NCI-H524 treated with DMSO at 0.1 percent for 48 hours (cell line): ENCODE measurements at places on chromosomes 3 and 15.

- no peak for DNase-seq
These were observed 56.0 kb downstream of the SLC25A26 start for GRCh38 chr3:66276705-66277274.

- DNase-seq = no peak
These were observed 150.5 kb upstream of the POU1F1 start for GRCh38 chr3:87426918-87427317.

DNA sequence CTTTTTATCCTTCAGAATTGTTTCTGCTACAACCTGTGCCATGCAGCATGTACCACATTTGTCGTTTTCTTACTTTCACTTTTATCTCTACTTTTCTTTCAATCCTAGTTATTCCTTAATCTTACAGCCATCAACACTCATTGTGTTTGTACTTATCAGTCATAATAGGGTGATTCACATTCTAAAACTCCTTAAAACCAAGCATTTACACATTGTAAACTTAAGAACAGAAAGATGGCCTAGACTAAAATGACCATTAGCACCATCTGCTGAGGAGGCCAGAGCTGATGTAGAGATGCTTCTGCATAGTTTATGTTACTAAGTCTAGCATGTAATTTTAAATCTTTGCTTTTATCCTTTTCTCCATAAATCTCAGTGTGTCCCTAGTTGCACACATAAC, 25.5 kb downstream of the EIF2AK4 start:
- no peak for DNase-seq

GRCh38 chr3:197286678-197287077, 11.7 kb downstream of the DLG1 start:
- peak; percentile 76 for DNase-seq

DNA sequence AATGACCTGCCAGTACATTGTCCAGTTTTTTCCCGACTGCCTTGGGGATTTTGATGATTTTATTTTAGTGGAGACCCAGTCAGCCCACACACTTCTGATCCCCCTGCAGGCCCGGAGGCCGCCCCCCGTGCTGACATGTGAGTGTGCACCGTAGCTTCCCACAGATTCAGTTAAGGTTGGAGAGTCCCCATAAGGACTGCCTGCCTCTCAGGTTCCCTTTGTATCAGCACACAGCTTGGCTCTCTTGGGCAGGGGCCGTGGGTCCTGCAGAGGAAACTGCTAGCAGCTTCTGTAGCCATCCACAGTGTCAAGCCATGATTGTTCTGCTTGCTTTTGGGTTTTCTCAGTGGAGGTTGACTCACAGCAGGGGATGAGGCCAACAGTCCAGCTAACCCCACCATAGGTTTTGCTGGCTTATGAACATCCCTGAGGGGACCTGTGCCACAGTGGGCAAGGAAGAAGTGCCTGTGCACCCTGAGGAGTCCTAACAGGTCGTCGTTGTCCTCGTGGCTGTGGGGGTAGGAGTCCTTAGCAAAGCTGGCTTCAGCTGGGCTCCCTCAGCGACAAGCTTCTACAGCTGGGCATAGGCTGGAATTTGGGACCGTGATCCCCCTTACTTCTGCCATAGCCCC, 46.4 kb downstream of the DLEC1 start:
- DNase-seq = no peak

GRCh38 chr3:53295410-53295809, 39.6 kb upstream of the TKT start:
- no peak for DNase-seq

GRCh38 chr3:178405531-178405930, 130.7 kb upstream of the KCNMB2 start:
- DNase-seq = no peak

- no peak for DNase-seq
These were observed 50.8 kb upstream of the BLM start for GRCh38 chr15:90666135-90666909.

GRCh38 chr3:36433511-36433910, 53.2 kb downstream of the STAC start:
- no peak for DNase-seq

DNA sequence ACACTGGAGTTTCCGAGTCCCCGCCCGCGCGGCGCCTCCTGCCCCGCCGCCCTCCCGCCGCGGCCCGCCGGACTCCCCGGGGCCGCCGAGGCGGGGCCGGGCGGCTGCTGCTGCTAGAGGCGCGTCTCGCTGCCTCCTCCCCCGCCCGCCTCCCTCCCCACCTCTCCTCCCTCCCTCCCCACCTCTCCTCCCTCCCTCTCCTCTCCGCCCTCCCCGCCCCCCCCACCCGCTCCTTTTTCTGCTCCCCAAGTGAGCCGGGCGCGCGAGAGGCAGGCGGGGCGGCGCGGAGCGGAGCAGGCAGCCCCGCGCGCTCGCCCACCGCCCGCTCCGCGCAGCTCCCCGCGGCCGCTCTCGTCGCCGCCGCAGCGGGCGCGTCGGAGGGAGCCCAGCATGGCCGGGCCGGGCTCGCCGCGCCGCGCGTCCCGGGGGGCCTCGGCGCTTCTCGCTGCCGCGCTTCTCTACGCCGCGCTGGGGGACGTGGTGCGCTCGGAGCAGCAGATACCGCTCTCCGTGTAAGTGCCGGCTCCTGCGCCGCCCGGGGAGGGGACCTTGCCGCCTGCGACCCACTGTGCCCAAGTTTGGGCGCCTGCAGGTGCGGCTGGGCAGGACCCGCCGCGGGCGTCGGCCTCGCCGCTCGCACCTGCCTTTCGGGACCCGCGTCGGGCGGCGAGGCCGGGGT, at the start of gene CACNA2D3:
Gene CACNA2D3, plus strand, starts transcription at position 229 of the 679 bp plus-strand sequence.
- DNase-seq = no peak

DNA sequence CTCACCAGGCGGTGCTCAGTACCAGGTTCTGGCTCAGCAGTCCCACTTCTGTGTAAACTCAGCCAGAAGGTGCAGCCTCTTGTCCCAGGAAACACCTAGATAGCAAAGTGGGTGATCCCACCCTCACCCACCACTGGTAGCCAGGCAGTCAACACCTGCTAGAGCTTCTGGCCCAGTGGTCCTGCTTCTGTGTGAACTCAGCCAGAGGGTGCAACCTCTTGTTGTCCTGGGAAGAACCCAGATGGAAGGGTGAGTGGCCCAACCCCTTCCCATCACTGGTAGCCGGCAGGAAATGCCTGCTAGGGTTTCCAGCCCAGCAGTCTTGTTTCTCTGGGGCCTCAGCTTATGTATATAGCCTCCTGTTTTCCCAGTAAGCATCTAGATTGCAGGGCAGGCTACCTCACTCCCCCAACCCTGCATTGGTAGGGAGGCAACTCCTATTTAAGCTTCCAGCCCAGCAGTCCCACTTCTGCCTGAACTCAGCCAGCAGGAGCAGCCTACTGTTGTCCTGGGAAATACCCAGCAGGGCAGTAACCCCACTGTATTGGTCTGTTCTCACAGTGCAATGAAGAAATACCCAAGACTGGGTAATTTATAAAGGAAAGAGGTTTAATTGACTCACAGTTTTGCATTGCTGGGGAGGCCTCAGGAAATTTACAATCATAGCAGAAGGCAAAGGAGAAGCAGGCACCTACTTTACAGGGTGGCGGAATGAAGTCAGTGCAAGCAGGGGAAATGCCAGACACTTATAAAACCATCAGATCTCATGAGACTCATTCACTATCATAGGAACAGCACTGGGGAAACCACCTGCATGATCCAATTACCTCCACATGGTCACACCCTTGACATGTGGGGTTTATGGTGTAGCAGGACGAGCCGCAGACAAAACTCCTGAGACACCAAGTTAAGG, 110.6 kb downstream of the DTWD1 start:
- DNase-seq = no peak

DNA sequence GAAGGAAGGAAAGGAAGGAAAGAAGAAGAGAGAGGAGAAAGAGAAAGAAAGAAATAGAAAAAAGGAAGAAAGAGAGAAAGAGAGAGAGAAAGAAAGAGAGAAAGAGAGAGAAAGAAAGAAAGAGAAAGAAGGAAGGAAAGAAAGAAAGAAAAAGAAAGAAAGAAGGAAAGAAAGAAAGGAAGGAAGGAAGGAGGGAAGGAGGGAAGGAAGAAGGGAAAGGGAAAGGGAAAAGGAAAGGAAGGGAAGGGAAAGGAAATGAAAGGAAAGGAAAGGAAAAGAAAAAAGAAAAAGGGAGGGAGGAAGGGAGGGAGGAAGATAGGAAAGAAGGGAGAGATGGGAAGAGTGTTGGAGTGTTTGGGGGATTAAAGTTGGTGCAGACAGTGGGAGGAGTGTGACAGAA, 450.1 kb downstream of the GBE1 start:
- no peak for DNase-seq

DNA sequence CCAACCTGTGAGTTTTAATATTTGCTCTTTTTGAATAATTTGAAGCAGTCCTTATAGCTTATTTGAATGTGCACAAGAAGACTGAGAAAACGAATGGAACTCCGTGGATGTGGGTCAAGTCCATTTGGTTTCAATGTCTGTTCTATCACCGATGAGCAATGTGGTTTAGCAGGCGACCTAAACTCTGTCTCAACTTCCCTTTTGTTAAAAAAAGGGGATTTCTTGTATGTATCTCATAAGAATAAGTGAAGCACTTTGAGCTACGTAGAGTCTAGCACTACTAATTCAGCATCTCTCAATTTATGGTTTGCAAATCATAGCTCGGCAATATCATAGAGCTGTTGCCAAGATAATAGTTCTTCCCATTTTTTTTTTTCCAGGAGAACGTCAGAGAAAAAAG, 4.6 kb upstream of the SKIL start:
- no peak for DNase-seq

DNA sequence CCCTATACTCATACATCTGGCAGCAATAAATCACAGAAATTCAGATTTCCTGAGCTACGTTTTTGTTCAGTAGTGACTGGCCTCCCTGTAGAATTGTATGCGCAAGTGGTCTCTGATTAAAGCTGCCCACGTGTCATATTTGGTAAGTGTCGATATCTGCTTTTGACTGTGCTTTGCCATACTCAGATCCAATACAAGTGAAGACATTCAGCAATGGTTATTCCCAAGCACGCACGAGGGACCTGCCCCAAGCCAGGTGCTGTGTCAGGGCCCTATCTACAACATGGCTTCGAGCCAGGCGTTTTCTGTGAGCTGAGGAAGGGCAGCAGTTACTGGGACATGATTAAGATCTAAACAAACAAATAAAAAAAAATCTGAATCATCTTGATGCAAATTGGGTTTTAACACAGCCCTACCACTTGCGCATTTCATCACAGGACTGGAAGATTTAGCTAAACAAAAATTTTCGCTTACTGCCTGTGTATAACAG, 47.2 kb upstream of the ICE2 start:
- no peak for DNase-seq

GRCh38 chr3:47743855-47744254, 37.8 kb downstream of the SMARCC1 start:
- DNase-seq = no peak

- DNase-seq = no peak
These were observed 2.1 kb upstream of the ACKR4 start for GRCh38 chr3:132595014-132595413.

- peak; percentile 70 for DNase-seq
These were observed 3.0 kb upstream of the ISLR2 start for GRCh38 chr15:74127255-74127953.
